Pericardium fibroblast (primary cell): ENCODE measurements at places on chromosomes 13 and 19. TPM values are rescaled to one million over a fixed set of nuclear protein-coding genes. Genes with fewer than 3 reads are reported as not detected.

Gene CLC
- total RNA-seq: not detected in 2 replicates

Gene SBK3
- total RNA-seq: not detected in 2 replicates

Gene SIGLEC5
- not detected in 2 replicates for total RNA-seq

Gene ZNF546
- total RNA-seq: 1.0 and 1.9 TPM in 2 replicates

Gene LINGO3
- total RNA-seq: not detected in 2 replicates

Gene CALR3
- total RNA-seq: not detected in 2 replicates

Gene OVOL3
- total RNA-seq: not detected in 2 replicates

Gene CDC42EP5
- 89.0 and 101 TPM in 2 replicates for total RNA-seq

Gene EPSTI1
- total RNA-seq: 10.3 and 10.5 TPM in 2 replicates

Gene NLRP11
- total RNA-seq: not detected in 2 replicates

Gene ZNF415
- 2.1 and 4.7 TPM in 2 replicates for total RNA-seq

Gene SLITRK1
- 0.47 and 1.0 TPM in 2 replicates for total RNA-seq

Gene ATP1A3
- total RNA-seq: 0.34 TPM in 1 of 2 replicates, not detected in the other

Gene IER2
- total RNA-seq: 107 and 135 TPM in 2 replicates

Gene TEX29
- not detected in 2 replicates for total RNA-seq

Gene RASAL3
- total RNA-seq: not detected in 2 replicates

Gene UTP14C
- 8.6 and 10.7 TPM in 2 replicates for total RNA-seq

Gene ZNF552
- 0.85 and 2.6 TPM in 2 replicates for total RNA-seq

Gene FFAR3
- 0.12 and 0.26 TPM in 2 replicates for total RNA-seq

Gene ZNF99
- total RNA-seq: not detected in 2 replicates

Gene MLLT1
- 27.8 and 40.6 TPM in 2 replicates for total RNA-seq

Gene SIGLEC8
- total RNA-seq: not detected in 2 replicates

Gene CASP14
- not detected in 2 replicates for total RNA-seq

Gene ZNF709
- 0.68 and 2.8 TPM in 2 replicates for total RNA-seq

Gene GPR4
- 1.5 and 2.0 TPM in 2 replicates for total RNA-seq

Gene ISOC2
- 86.5 and 89.5 TPM in 2 replicates for total RNA-seq

Gene HSPB6
- 142 and 170 TPM in 2 replicates for total RNA-seq

Gene MYPOP
- total RNA-seq: 4.3 and 5.0 TPM in 2 replicates

Gene SYNE4
- 0.35 TPM in 1 of 2 replicates, not detected in the other for total RNA-seq

Gene MBD3L2
- not detected in 2 replicates for total RNA-seq

Gene GRWD1
- 17.7 and 23.2 TPM in 2 replicates for total RNA-seq

Gene ANKRD24
- under 0.01 and 1.3 TPM in 2 replicates for total RNA-seq

Gene MEDAG
- total RNA-seq: 49.2 and 210 TPM in 2 replicates

Gene GRIK5
- total RNA-seq: 0.77 TPM in 1 of 2 replicates, not detected in the other

Gene DNAAF3
- total RNA-seq: 0.26 TPM in 1 of 2 replicates, not detected in the other

Gene CRTC1
- 4.0 and 5.6 TPM in 2 replicates for total RNA-seq

Gene FGF14
- total RNA-seq: 0.17 TPM in 1 of 2 replicates, not detected in the other

Gene WTIP
- 28.7 and 44.1 TPM in 2 replicates for total RNA-seq

Gene ZNF829
- 3.0 TPM in 2 replicates for total RNA-seq

Gene NTF4
- 1.1 TPM in 1 of 2 replicates, not detected in the other for total RNA-seq

Gene ITPKC
- 26.1 and 34.7 TPM in 2 replicates for total RNA-seq

Gene GJB2
- total RNA-seq: 0.12 and 0.60 TPM in 2 replicates

Gene GPC6
- 26.4 and 85.2 TPM in 2 replicates for total RNA-seq

Gene ZNF730
- 1.5 TPM in 1 of 2 replicates, not detected in the other for total RNA-seq

Gene RASA3
- total RNA-seq: 20.1 and 24.6 TPM in 2 replicates

Gene RAB3D
- total RNA-seq: 9.9 and 14.2 TPM in 2 replicates

Gene CEACAM3
- total RNA-seq: not detected in 2 replicates

Gene SELENOV
- not detected in 2 replicates for total RNA-seq

Gene KLK3
- not detected in 2 replicates for total RNA-seq

Gene SIGLEC14
- total RNA-seq: not detected in 2 replicates

Gene TSHZ3
- 7.4 and 8.4 TPM in 2 replicates for total RNA-seq

Gene GTF2F1
- total RNA-seq: 36.1 and 43.7 TPM in 2 replicates

Gene EBI3
- 0.47 and 1.7 TPM in 2 replicates for total RNA-seq

Gene HS6ST3
- 0.17 TPM in 1 of 2 replicates, not detected in the other for total RNA-seq

Gene LILRB2
- not detected in 2 replicates for total RNA-seq

Gene PSG7
- total RNA-seq: not detected in 2 replicates

Gene IGFL4
- not detected in 2 replicates for total RNA-seq

Gene F2RL3
- 0.26 TPM in 1 of 2 replicates, not detected in the other for total RNA-seq
